LNCaP clone FGC (cell line): ENCODE measurements at places on chromosomes 5 and 9.

- no peak for DNase-seq
Observed at GRCh38 chr9:92138157-92138959, 23.1 kb upstream of the SPTLC1 start.

DNA sequence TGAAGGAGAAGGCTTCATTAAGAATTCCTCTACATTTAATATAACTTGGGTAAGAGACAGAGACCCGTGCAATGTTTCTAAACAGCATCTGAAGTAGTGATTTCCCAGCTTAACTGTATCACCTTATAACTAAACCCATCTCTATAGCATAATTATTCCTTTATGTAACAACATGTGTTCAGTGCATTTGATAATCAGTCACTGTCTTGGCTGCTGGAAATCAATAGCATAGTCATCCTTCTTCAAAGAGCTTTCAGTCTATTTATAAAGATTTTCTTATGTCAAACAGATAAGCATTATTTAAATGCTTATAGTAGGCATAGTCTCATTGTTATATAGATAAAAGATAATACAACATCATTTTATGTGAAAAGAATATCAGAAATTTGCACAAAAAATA, 80.1 kb upstream of the TYRP1 start:
- DNase-seq, result no peak

DNA sequence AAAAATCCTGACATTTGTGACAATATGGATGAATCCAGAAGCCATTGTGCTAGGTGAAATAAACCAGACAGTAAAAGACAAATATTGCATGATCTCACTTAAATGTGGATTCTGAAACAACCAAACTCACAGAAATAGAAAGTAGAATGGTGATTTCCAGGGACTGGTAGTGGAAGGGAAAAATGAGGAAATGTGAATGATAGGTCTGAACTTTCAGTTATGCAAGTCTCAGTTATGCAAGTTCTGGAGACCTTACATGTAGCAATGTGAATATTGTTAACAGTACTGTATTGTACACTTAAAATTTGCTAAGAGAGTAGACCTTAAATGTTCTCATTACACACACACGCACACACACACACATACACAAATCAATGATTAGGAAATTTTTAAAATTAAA, 84.9 kb downstream of the SLCO4C1 start:
- no peak for DNase-seq

DNA sequence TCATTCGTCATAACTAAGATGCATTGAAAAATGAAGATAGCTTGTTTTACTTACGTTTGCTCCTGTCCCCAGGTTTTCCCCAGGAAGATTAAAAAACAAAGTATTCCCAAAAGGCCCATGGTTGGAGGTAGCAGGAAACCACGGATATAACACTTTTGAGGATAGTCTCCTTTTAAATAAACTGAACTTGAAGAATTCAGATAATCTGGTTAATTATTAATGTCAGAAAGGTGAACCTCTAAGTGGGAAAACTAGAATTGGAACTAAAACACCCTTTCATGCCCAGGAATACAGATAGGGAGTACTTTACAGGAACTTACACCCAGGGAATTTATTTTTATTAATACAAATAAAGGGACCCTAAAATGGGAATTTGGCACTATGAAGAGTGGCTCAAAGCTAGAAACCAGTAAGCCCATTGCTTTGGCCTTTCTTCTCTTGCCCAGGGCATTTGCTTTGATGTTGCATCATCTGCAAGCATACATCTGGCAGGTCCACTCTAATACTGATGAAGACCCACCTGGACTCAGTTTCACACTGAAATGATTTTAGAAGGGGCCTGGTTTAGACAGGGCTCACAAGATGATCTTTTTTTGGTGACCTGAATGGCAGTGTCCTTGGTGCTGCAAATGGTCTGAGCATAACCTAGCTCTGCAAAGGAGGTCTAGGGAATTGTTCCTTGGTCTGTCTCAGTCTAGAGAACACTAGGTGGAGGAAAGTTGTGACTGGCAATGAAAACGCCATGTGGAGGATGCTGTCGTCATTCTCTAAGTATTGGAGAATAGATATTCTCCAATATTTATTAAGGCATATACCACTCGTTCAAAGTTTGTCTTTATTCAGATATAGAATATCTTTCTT, at the start of gene C5:
Gene C5, minus strand, starts transcription at position 148 of the 861 bp plus-strand sequence. Its CDS starts 29 bp downstream, at position 119.
- no peak for DNase-seq

- no peak for DNase-seq
Observed at GRCh38 chr5:33235824-33236223, 204.9 kb upstream of the TARS1 start.

DNA sequence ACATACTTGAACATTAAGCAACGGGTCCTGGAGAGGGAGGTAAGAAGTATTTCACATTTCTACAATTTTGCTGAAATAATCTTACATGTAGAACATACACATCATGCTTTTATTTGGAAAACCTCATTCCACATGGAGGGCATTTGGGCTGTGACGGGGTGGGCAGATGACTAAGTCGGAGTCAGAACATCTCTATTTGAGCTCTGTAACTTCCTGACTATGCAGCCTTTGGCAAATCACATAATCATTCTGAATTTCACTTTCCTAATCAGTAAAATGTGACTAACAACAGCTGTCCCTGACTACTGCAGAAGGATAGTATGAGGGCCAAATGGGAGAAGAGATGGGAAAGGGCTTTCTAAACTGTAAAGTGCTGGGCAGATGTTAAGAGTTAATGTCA, 17.1 kb upstream of the IL6ST start:
- no peak for DNase-seq

GRCh38 chr9:127796225-127796813, 6.4 kb upstream of the FPGS start:
- DNase-seq, result no peak

GRCh38 chr5:51201708-51202107, 181.5 kb upstream of the ISL1 start:
- no peak for DNase-seq

DNA sequence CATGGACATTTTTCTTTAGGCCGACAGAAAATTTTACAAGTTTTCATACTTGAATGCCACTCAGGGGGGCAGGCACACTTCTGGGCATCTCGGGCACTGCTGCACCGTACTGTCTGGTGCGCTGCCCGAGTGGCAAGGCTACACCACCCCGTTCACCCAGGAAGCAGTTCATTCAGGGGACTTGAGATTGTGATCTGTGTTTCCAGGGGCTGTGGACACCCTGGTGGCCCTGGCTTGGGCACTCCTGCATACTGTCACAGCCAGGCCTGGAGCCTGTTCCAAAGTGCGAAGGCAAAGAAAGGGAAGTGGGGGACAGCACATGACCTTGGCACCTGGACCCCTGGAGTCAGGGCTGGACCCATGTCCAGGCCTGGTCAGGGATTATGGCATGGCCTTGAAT, 197.6 kb downstream of the PAX5 start:
- no peak for DNase-seq

GRCh38 chr9:70901746-70902145, 219.7 kb downstream of the TRPM3 start:
- no peak for DNase-seq

DNA sequence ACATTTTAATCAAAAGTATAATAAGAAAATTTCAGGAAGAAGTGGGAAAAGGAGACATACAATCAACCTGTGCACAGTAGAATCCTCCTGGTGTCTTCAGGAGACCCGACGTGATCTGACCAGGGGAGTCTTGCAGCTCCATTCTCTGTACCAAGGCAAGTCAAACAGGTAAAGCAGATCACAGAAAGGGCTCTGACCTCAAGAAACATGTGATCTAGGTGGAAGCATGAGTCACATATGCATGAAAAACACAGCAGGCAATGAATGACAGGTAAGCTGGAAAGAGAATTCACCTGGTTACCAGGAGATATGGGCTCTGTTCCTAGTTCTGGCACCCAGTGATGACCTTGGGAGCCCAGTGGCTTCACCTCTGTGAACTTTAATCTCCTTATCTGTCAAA, 19.4 kb upstream of the FABP6 start:
- DNase-seq, result peak; percentile 50

DNA sequence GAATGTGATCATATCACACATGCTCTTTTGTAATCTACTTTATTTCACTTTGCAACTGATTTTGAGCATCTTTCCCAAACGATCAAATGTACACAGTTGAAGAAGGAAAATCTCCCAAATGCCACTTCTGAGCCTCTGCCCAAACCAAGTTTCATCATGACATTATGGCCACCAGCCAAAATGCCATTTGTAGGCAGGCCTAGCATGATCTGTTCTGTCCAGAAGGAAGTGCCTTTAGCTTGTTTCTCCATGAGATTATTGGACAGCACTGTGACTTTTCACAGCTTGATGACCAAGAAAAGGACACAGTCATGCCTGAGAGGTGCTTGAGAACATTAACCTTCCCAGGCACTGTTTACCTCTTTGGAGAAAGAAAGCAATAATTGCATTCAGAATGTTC, 73.2 kb upstream of the PIP5K1B start:
- no peak for DNase-seq

DNA sequence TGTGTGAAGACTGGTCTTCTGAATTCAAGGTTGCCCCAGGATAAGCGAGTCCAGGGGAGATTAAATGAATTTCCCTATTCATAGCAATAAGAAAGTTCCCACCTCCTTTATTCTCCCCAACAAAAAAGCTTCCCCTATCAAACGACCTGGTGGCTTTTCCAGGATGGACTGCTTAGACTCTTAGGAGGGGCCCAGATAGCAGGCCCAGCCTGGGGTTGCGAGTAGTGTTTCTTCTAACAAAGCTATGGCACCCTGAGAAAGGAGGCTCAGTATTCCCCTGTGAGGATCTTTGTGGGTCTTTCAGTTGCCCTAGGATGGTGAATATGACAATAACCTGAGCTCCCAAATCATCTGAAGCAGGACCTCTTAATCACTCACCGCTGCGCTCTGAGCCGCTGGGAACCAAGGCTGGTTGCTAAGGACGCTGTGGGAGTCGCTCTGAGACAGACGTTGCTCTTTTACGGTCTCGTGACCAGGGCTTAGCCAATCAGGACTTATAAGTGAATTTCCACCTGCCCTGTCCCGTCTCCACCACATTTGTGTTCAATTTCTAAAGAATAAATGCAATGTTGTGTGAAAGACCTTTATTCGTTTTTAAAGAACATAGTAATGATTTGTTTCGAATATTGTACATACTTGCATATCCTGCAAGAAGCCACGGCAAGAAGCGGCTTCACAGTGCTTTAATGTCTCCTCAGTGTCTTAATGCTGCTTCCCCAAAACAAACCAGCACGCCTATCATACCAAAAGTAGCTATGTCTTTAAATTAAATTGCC, at the start of gene TMEM232:
Gene TMEM232, minus strand, starts transcription at position 423 of the 776 bp plus-strand sequence. CDS start 59,319 bp downstream, outside the sequence.
- peak; percentile 71 for DNase-seq

GRCh38 chr5:178323961-178324360, 91.4 kb upstream of the PHYKPL start:
- DNase-seq, result no peak

GRCh38 chr5:42720251-42720650, 36.4 kb upstream of the CCDC152 start:
- no peak for DNase-seq

DNA sequence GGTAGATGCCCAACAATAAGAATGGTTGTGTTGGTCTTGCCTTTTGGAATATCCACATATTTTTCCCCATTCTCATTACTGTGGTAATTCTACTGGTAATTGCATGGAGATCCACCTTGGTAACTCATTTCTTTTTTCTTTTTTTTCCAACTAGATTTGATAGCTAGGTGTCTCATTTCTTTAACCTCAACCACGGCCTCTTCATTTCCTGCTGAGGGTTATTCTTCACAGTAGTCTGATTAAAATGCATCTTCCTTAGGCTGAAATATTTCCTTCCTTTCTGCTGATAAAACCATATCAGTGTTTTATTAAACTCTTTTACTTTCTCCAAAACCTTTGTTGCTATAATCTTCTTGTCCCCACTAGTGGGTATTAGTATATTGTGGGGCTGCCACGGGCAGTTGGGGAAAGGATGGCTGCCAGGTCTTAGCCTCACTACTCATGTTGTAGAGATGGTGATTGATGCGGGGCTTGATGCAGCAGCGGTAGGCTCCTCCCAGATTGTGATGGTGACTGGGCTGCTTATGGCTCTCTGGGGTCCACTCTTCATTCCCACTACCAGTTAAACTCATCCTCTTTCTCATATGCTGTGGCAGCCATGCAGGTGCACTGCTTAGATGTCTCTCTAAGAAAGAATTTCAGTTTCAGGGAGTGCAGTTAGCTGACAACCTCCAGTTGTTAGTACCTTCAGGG, 35.9 kb downstream of the KIF2A start:
- DNase-seq, result no peak

GRCh38 chr5:154084062-154084639, 45.4 kb downstream of the MFAP3 start:
- peak; percentile 21 for DNase-seq

- no peak for DNase-seq
Observed at GRCh38 chr5:978693-979092, 29.9 kb upstream of the NKD2 start.

- no peak for DNase-seq
Observed at GRCh38 chr5:54234304-54234933, 76.0 kb downstream of the ARL15 start.

GRCh38 chr9:35606138-35606504, 1.1 kb downstream of the TESK1 start:
- no peak for DNase-seq

DNA sequence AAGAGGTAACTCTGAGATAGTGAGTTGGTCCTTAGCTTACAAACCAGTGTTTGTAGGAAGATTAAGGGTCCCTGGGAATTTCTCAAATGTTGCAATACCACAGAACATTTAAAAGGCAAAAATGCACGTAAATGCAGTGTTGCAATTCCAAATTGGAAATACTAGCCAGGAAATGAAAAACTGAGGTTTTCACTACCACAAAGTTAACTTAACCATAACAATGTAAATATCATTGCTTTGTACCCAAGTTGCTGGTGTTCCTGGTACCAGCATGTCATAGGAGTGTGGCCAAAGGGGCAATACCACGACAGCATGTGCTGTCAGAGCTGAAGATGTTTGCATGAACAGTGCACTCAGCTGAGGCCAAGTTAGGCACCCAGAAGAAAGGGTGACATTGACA, 382.9 kb downstream of the GLIS3 start:
- DNase-seq, result no peak

GRCh38 chr5:936149-937144, 43.8 kb downstream of the TRIP13 start:
- no peak for DNase-seq

DNA sequence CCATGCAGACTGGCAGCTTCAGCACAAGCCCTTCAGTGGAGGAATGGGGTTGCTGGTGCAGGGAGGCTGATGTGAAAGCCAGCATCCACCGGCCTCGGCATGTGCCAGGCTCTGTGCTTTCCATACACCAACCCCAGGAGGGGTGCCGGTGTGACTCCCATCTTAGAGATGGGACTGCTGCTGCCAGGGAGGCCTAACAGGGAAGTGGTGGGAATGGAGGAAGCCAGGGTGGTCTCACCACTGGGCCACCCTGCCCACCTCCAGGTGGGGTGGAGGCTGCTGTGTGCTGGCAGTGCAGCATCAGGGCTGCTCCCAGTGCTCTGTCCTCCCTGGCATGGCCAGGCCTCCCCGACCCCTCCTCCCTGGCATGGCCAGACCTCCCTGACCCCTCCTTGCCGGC, 32.8 kb upstream of the PITX1 start:
- no peak for DNase-seq

GRCh38 chr5:32523625-32524024, 61.7 kb upstream of the SUB1 start:
- no peak for DNase-seq

- no peak for DNase-seq
Observed at GRCh38 chr9:90114641-90115425, 510.0 kb downstream of the GADD45G start.

- no peak for DNase-seq
Observed at GRCh38 chr9:125497906-125498305, 209.1 kb downstream of the MAPKAP1 start.
